ENCODE measurements at places on chromosomes 5 and 9.

DNA sequence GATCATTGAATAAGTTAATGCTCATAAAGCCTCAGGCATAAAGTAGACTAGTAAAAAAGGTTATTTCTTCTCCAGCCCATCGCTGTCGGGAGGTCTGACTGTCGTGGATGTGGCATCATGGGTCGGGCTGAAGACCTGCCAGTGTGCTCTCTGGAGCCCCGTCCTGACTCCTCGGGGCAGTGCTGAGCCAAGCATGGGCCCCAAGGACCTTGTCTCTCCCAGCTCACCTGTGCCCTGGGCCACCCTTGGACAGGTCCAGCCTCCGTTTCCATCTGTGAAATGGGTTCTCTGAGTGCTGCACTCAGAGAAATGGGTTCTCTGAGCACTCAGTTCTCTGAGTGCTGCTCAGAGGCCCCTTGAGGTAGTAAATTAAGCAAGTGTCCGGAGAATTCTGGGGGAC, 269.0 kb downstream of the GADD45G start:
- no peak for DNase-seq

DNA sequence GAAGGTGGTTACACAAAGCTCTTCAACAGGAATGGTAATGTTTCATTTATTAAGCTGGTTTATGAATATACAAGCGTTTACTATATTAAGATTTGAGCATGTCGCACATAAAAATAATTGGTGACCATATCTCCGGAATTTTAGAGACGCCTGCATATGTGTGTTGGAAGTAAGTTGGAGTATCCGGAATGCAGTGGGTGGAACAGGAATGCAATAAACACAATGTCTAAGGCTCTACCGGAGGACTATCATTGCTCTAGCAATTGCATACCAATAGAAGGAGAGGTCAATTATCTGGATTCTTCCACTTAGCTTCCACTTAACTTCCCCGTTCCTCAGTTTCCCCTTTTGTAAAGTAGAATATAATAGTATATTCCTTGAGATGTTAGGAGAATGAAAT, 1.1 kb upstream of the CEP78 start:
- DNase-seq = no peak

GRCh38 chr5:44770780-44771717, 37.7 kb upstream of the MRPS30 start:
- DNase-seq = no peak

- no peak for DNase-seq
Observed at GRCh38 chr9:270657-271237, 56.1 kb downstream of the DOCK8 start.

DNA sequence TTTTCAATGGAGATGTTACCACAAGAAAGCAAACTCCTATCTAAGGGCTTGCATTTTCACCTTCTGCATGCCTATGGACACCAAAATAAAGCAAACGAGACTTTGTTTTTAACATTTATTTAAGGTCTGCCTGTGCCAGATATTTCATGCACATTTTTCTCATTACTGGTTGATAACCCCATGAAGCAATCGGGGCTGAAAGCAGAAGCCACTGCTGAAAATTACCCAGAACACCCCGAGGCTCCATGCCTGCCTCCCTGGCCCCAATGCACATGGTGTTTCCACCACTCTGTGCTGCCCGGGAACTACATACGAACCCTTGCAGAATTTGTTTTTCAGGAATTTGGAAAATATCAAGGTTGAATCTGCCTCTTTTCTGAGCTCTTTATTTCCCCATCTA, 240.1 kb downstream of the NR2F1-AS1 start:
- no peak for DNase-seq

DNA sequence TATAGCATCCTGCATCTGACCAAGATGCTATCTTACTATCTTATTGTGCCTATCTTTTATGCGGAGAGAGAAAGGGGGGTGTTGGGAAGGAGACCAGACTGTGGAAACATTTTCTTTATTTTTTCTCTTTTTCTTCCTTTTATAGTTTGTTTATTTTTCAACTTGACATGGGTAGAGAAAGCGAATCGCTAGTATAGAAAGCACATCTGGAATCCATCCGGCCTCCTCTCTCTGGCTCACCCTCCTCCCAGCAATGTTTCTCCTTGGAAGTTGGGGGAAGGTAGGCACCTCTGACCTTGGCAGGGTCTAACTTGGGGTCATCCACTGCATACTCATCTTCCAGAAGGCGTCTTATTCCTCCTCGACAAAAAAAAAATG, 3.9 kb downstream of the S1PR3 start:
- no peak for DNase-seq

DNA sequence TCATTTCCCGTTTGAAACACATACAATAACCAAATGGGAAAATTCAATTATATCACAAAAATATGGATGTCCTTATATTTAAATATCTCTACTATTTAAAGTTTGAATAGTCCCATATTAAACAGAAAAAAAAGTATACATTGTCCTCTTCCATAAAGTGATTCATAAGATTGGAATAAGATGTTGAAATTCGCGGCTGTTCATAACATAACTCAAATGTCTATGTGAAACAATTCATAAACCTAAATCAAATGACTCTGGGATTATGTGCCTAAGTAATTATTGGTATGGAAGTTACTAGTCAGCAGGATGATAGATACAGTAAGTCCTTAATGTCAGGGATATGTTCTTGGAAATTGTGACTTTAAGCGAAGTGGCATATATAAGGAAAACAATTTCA, 3.9 kb upstream of the EFNA5 start:
- no peak for DNase-seq

DNA sequence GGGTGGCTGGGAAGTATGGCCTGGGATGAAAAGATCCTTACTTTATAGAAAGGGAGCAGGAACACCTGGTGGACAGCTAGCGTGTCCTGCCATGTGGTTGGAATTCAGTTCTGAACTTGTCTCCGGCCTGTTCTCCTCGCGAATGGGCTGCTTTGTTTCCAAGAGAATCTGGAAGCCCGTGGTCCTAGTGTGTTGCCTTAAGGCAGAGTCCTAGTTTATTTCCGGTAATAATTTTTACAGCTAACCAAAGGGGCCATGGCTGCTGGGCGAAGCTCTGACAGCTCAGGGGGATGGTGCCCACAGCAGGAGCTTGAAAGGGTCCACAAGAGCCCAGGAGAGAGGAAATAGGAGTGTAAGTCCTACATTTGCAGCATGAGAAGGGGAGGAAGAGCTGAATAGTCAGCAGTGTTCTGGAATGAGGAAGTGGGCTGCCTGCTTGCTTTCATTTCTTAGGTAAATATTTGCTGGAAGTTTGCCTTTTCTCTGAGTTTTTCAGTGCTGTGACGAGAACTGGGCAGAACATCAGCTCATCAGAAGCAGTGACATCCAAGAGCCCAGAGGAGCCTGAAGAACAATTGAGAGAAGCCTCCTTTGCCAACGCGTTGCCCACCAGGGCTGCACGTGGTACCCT, 13.1 kb upstream of the IGFBPL1 start:
- no peak for DNase-seq

DNA sequence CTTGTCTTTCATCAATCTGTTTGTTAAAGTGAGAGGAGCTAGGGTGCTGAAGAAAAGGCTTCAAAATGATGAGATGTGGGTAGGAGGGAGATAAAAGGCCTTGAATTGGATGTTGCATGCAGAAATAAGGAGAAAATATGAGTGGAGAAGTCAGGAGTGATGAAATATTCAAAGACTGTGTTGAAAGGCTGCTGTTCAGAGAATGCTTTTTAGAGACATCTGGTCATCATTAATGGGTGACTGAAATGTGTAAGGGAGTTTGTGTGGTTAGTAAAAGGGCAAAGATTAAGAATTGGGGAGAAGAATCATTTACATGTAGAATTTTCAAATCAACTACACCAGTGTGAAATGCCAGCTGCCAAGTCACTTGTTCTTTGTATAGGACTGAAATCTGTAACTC, 383.9 kb downstream of the MAT2B start:
- DNase-seq = no peak

GRCh38 chr5:60843386-60843935, 608 bp downstream of the ELOVL7 start:
- no peak for DNase-seq

DNA sequence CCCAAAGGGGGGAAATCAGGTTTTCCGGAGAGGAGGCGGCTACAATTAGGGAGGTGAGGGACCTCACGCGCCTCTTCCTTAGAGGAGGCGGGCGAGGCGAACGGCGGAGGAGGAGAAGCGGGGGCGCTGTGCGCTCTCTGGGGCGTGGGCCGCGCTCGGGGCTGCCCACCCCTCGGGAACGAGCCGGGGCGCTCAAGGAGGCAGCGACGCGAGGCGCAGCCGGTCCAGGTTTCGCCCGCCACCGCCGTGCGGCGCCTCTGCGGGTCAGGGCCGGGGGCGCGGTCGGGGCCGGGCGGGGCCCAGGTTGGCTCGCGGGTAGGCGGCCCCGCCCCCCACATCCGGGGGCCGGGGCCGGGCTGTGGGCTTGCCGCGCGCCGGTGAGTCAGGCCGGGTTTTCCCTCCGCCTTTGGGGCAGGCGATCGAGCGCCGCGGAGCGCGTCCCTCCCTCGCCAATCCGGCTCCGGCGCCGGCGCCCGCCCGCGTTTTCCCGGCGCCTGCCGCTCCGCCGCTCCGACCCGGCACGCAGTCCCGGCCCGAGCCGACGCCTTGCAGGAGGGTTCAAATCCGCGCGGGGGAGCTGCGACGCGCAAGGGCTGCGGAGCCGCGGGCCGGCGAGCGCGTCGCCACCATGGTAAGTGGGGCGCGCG, at the start of gene N4BP3:
N4BP3 (plus strand) TSS at position 392 of the 647 bp plus-strand sequence. CDS start 6,052 bp downstream, outside the sequence.
- no peak for DNase-seq

DNA sequence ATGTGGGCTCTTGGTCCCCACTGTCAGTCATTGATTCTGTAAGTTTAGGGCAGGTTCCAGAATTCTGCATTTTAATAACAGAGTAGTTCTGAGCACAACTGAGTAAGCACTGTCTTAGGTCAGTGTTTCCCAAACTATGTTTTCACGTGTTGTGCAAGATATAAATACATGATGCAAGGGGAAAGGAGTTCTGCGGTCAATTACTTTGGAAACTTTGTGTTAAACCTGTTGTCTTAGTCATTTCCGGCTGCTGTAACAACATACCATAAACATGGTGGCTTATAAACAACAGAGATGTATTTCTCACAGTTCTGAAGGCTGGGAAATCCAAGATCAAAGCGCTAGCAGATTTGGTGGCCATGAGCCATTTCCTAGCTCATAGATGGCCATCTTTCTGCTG, 69.8 kb downstream of the EQTN start:
- no peak for DNase-seq

DNA sequence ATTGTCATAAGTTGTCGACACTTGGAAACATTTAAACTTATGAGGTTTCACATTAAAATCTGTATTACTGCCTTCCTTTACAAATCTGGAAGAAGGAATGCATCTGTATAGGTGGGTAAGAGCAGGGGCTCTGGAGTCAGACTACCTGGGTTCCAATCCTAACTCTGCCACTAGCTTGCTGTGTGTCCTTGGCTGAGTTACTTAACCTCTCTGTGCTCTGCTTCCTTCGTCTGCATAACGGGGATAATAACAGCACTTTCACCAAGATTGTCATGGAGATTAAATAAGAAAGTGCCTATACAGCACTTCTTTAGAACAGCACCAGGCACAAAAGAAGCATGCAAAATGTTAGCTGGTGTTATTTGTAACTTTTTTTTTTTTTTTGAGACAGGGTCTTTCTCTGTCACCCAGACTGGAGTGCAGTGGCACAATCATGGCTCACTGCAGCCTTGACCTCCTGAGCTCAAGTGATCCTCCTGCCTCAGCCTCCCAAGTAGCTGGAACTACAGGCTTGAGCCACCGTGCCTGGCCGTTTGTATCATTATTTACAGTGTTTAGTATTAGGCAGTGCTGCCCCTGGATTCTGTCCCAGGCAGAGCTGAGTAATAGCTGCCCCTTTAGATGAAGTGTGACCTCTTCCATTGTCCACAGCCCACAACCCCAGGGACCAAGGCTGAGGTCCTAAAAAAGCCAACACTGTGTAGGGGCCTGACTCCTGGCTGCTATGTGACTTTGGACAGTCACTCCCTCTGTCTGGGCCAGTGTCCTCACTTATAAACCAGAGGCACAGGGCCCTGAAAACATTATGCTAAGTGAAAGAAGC, 25.4 kb upstream of the TTLL11 start:
- no peak for DNase-seq

DNA sequence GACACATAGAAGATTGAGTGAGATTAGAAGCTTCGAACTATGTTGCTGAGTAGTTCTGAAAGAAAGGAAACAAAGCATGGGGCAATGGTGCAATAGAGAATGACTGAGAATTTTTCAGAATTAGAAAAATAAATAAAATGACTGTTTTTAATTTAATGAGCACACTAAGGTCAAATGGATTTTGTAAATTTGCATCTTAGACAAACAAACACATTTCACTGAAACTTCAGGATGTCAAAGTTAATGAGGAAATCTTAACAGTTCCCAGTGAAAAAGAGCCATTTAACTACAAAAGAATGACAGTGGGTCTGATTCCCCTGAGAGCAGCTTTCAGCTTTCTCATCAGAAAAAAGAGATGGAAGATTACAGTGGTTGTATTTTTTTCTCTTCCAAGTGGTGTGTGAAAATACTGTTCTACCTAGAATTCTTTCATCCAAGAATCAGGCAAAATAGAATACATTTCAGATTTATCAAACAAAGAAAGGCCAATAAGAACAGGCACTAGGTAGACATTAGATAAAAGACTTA, 591.9 kb downstream of the SEMA5A start:
- no peak for DNase-seq

GRCh38 chr9:22216730-22217172, 207.6 kb upstream of the CDKN2B start:
- no peak for DNase-seq

GRCh38 chr9:138046641-138047301, 169.2 kb downstream of the CACNA1B start:
- no peak for DNase-seq

DNA sequence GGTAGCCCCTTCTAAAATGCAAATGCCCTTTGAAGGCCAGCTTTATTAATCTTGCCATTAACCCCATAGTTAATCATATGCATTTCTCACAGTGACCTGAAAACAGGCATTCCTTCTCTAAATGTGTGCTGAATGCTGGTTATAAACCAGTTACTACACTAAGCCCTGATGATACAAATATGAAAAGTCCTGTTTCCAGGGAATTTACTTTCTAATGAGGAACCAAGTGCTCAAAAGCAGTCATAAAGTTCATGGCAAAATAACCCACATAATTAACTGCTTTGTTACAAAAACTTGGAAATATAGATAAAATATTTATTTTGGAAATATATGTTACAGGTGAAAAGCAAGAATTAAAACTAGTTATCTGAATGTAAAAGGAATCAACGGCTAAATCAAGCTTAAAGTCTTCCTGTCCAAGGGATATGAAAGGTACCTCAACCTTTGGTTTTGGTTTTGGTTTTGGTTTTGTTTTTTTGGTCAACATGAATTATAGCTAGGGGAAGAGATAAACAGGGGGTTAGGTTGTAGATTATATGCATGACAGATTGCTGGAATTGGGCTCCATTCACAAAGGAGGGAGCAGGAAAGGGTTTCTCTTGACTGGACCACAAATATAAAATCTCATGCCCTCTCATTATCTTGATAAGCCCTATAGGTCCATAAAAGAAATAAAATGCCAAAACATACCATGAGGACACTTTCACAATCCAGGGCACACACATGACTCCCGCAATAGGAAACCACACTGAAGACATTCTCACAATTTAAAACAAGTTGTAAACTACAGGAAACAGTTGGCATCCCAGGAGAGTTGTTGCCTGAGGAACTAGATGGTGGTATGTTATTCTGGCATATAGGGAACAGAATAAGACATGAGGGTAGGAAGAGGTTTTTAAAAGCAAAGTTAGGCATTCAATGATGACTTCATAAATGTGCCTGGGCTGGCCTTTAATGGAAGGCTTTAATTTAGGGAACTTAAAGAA, 46.7 kb upstream of the MACIR start:
- DNase-seq = no peak

GRCh38 chr5:76819851-76820525, 1.2 kb downstream of the F2RL1 start:
- DNase-seq = no peak

GRCh38 chr9:98256756-98257155, 1.3 kb upstream of the TBC1D2 start:
- DNase-seq = no peak

GRCh38 chr5:68749631-68750030, 344.2 kb upstream of the SLC30A5 start:
- DNase-seq = no peak

All from NCI-H1092 (cell line).